Kasumi-1 (cell line): ENCODE measurements at places on chromosomes 4 and X.
A peak's percentile ranks its signal among the peaks of the same experiment; 100 is the strongest.

GRCh38 chr4:176902710-176903323 lies 110.1 kb upstream of the VEGFC start:
- peak; percentile 41 for DNase-seq

DNA sequence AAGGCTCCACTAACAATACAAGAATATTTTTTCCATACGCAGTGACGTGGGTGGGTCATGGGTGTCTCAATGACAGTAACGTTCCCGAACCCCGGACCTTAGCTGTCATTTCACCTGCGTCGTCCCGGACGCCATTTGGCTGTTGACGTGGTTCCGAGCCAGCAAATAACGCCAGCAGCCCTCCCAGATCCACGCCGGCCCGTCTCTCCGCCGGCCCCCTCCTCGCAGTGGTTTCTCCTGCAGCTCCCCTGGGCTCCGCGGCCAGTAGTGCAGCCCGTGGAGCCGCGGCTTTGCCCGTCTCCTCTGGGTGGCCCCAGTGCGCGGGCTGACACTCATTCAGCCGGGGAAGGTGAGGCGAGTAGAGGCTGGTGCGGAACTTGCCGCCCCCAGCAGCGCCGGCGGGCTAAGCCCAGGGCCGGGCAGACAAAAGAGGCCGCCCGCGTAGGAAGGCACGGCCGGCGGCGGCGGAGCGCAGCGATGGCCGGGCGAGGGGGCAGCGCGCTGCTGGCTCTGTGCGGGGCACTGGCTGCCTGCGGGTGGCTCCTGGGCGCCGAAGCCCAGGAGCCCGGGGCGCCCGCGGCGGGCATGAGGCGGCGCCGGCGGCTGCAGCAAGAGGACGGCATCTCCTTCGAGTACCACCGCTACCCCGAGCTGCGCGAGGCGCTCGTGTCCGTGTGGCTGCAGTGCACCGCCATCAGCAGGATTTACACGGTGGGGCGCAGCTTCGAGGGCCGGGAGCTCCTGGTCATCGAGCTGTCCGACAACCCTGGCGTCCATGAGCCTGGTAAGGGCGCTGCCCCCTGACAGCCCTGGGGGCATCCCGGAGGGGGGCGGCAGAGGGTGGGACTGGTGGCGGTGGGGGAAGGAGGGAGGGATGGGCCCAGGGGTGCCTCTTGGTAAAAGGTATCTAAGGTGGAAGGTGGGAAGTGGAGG lies at the start of gene CPE:
TSS of gene CPE (plus strand) at position 264 of the 933 bp plus-strand sequence. CDS start at position 478, 214 bp downstream.
- DNase-seq = peak; percentile 45

DNA sequence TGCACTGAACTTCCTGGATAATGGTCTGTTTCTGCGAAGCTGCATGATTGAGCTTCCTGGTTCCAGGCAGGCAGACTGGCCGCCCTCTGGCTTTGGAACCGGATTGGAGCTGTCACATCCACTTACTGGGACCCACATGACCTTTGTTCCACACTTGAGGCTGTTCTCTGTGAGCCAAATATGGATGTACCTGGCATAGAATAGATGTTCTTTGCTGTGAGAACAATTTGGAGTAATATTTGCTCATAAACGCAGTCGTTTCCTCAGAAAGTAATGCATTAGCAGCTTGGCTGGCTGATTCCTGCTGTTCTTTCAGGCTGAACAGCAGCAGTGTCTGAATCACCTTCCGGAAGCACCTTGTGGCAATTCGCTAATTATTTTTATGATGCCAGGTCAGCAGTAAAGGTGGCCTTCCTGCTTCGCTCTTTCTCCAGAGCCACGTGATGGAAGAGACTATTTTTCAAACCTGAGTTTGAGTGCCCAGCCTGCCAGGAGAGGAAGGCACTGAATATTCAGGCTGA lies 78.1 kb upstream of the BOD1L1 start:
- DNase-seq = no peak

GRCh38 chr4:142713282-142714030 lies 132.6 kb downstream of the INPP4B start:
- DNase-seq = no peak

- DNase-seq = no peak
Measured at GRCh38 chr4:23423540-23423939, 466.3 kb downstream of the PPARGC1A start.

DNA sequence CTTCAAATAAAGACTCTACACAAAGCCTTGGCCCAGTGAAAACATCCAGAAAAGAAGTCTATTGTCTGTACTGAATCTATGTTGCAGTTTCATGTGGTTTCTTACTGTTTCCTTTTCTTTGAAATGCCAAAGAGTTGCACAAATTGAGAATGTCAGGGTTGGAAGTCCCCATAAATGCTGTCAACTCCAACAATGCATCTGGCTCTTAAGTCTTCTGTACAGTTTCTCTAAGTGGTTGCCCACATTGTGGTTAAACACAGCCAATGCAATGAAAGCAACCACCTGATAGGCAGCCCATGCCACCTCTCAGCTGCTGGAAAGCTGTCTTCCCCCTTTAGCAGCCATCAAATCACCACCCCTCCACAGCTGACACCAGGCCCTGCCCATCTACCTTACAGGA lies 67.2 kb upstream of the C1GALT1C1 start:
- no peak for DNase-seq

- DNase-seq = no peak
Measured at GRCh38 chr4:1714303-1715001, 2.3 kb upstream of the SLBP start.

- peak; percentile 47 for DNase-seq
Measured at GRCh38 chr4:52103319-52103718, 52.2 kb downstream of the SPATA18 start.

GRCh38 chr4:182863501-182863900 lies 53.7 kb downstream of the DCTD start:
- DNase-seq = no peak

- no peak for DNase-seq
Measured at GRCh38 chr4:67401902-67402301, 143.4 kb downstream of the CENPC start.

DNA sequence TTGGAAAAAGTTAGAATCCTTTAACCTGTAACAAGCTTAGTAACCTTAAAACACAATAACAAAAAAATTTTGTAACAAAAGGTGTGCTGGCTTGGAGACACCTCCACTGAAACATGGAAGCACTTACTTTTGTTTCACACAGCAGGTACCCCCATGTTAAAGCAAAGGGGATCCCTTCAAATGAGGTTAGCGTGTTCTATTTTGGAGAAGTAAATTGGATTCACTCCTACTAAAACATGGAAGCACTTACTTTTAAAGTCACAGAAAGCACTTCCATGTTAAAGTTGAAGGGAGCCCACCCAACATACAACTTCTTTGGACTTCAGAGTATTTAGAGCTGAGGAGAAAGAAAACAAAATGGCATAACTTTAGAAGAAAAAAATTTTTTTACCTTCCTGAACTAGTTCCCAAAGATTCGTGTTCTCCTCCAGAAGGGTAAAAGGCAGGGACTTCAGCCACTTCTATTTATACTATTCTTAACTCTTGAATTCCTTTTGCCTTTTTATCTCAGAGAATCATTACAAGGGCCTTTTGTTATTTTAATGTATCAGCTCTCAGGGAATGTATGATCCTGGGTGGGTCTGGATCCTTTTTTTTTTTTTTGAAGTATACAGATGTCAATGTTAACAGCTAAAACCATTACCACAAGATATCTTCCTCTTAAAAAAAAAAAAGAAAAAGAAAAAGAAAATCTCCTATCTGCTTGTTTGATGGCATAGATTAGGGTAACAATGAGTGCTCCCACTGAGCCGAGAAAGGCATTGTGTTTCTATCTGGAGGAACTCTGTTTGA lies 11.5 kb downstream of the LARP7 start:
- no peak for DNase-seq

DNA sequence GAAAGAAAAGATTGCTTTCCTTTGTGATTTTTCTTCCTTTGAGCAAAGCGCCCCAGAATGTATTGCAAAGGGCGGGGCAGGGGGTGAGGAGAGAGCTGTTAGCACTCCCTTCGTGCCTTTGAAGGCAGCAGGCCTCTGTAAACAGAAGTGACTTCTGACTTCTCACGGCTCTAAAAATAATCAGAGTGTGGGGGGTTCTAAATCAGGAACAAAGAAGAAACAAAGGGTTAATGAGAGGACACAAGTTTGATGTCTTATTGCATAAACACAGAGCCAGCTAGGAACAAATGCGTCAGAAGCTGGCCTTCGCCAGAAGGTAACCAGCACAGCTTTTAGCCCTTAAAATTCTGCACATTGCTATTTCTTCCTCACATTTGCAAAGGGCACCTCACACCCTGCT lies 626.2 kb downstream of the MID1IP1 start:
- DNase-seq = no peak

DNA sequence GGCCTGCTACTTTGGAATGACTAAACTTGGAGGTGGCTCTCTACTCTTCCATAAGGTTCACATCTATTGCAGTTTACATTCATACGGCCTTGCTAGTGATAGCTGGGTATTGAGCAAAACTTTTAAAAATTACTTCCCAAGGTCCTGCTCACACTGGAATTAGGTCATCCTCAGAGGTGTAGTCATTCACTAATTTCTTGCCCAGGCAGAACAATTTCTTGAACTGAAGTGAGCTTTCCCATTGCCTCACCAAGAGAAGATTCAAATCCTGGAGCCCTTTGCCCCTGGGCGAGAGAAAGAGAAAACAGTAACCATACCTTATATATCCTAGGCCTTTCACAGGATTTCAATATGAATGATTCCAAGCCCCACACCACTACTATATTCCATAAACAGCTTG lies 109.2 kb downstream of the GUCY2F start:
- DNase-seq = no peak

GRCh38 chr4:146834263-146835034 lies 111.2 kb downstream of the TTC29 start:
- no peak for DNase-seq

GRCh38 chr4:86092684-86093083 lies 267.2 kb downstream of the MAPK10 start:
- no peak for DNase-seq

GRCh38 chr4:24063731-24064130 lies 173.9 kb upstream of the PPARGC1A start:
- DNase-seq = no peak

GRCh38 chrX:27307546-27307945 lies 155.6 kb downstream of the PPP4R3C start:
- DNase-seq = no peak

DNA sequence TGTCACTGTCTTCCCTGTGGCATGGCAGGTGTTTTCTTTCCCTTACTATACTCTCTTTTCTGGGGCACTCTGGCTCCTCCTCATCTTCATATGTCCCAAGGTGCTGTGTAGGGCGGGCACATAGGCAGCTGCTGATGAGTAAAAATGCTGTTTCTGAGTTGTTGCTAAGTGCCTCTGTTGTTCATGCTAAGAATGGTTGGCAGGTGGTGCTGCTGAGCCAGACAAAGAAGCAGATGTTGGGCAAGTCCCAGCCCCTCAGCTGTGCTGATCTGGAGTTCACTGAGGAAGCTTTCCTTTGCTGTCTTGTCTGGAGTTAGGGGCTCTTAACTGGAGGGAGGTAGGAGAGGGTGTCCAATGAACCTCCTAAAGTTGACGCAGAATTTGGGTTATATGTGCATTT lies 40.6 kb downstream of the HADH start:
- peak; percentile 85 for DNase-seq

DNA sequence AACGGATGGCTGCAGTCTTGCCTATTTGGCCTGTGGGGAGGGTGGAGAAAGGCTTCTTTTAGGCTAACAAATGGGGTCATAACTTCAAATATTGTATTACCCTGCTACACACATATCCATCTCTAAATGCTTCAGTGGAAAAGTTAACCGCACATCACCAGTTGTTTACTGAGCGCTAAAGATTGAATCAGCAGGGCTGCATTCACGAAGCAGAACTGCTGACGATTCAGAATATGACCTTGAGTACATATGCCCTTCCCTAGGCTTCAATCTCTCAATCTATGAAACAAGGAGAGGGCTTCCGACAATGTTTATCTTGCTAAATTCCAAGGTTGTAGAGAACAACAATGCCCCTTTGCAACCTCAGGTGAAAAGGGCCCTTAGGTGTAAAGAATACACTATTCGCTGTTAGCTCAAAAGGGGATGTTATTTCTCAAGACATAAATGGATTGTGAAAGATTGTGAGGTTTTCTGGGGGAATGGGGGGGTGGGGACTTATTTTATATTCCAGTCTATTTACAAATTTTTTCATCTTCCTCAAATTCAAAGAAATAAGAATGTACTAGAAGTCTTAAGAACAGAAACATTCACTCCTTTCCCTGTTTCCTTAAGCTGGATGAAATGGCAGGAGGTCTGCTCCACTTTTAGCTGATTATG lies 2.6 kb upstream of the ATP6AP2 start:
- no peak for DNase-seq

GRCh38 chr4:151325111-151325948 lies at the start of gene SH3D19:
Gene SH3D19, minus strand, starts transcription at chr4:151325605. Its CDS starts 253 bp downstream, at chr4:151325352.
- peak; percentile 15 for DNase-seq

DNA sequence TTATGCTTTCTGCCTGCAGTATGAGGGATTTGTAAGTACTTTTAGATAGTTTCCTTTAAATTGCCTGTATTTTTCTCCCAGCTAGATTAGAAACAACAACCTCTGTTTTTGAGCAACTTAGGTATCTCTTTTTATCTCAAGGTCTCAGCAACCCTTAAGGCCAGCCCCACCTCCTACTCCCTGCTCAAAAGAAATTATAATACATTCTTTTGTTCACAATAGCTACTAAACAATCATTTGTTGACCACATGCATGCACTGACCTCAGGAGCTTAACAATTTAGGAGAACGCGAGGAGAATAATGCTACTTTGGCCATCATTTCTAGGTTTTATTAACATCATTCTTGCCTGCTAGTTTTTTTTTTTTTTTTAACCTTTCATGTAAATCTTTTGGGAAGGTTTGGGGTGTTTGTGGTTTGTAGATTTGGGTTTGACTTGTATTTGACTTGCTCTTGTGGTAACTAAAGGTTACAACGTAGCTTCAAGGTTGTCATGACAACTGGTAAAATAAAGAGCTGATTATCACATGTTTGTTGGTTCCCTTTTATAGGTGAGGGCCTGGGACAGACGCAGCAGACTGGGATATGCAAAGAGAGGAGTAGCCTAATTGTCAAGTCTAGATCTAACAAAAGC lies 145.4 kb upstream of the PLAC1 start:
- no peak for DNase-seq

- DNase-seq = no peak
Measured at GRCh38 chr4:122619611-122620010, 1.3 kb downstream of the IL21 start.

DNA sequence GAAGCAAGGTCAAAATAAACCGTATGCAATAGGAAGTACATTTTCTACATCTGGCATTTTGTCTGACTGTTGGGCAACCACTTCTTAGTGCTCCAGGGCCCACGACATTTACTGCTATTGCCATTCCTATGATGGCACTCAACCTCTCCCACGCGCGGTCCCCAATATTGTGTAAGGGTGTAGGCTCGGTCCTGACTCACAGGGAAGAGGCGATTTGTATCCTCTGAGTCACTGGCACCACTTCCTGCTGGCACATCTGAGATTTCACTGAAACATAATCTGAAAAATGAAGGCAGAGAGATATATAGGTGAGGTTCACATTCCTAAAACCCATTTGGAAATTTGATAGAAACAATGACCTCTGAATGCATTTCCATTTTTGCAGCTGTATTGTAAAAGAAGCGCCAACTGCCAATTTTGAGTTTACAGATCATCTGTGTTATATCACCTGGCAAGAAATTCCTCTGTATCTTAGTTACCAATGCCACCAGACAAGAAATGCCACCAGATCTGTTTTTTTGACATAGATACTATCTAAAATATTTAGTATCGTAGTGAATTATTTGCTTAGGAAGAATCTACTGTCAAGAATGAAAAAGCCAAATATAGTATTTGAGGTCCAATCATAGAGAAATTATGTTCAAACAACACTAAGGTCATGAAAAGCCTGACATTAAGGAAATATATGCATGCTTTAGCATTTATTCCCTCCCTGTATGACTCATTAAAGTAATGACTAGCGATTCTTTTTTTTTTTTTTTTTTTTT lies 9.8 kb downstream of the EREG start:
- DNase-seq = no peak
